ENCODE measurements at places on chromosomes 12 and 14.

DNA sequence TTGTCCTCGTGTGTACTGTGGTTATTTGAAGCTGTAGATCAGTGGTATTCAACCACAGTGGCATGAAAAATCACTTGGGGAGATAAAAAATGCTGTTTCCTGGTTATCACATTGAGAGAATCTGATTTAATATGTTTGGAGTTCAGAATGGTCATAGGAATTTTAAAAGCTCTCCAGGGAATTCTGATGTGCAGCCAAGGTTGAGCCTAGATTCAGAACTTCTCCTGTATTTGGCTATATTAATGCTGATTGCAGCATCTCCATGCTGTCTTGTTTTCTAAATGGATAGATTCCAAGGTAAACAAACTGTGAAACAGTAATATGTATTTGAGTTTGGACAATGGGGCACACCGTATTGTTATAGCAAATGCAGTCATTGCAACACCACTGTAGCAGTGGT is 982.2 kb upstream of the FBXO33 start:
- DNase-seq = no peak

- no peak for DNase-seq
Observed at GRCh38 chr12:93974252-93974651, 174.1 kb upstream of the PLXNC1 start.

- no peak for DNase-seq
Observed at GRCh38 chr14:94906991-94907587, 137.2 kb upstream of the GSC start.

- DNase-seq = no peak
Observed at GRCh38 chr12:29396774-29397173, 15.8 kb upstream of the ERGIC2 start.

DNA sequence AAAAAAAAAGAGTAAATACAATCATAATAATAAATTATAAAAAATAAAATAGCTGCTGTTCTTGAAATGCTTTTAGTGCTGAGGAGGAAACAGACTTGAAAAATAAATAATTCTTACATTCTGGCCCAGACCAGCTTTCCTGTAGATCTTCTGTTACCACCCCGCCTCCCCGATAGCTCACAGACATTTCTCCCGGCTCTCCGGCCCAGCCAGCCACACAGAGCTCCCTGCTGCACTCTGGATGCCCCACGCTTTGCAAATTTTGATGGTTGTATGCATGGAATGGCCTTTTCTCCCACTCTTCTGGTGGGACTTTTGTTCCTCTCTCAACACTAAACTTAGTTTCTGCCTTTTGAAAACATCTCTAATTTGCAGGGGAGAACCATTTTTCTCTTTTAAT is 249.3 kb downstream of the ATP23 start:
- DNase-seq = no peak
